Ovary (tissue), 10 donors: ENCODE measurements at places on chromosomes 4 and X. TPM values are rescaled to one million over a fixed set of nuclear protein-coding genes. Genes with fewer than 3 reads are reported as not detected.

Gene DDIT4L
- 9.3 TPM for total RNA-seq

Gene PDZD4
- total RNA-seq: 8.6 TPM

Gene GLRA3
- total RNA-seq: not detected

Gene SPATA18
- total RNA-seq: 9.6 TPM

Gene RAB39B
- total RNA-seq: 0.63 TPM

Gene ARHGEF38
- not detected for total RNA-seq

DNA sequence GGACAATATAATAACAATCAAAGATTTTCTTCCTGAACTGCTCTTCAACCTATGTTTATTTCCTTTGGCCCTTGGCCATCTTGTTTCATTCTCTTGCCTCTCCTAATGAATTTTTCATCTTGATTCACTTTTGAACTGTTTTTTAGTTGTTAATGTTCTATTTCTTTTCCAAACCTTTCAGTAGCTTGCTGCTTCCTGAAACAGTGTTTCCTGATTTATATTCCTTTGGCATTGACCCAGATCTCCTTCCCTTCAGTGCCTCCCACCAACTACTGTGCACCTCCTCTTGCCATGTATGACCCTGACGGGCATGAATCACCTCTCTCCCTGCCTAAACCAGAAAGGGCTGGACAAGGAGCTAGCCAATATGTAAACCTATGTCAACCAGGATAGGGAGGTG lies 25.6 kb upstream of the SPP1 start:
- no peak overlapping the region for H3K27ac ChIP-seq
- no peaks in the 10 kb centered on the region for H3K27me3 ChIP-seq
- H3K4me3 ChIP-seq: no peak overlapping the region
- H3K4me1 ChIP-seq: no peaks in the 10 kb centered on the region

DNA sequence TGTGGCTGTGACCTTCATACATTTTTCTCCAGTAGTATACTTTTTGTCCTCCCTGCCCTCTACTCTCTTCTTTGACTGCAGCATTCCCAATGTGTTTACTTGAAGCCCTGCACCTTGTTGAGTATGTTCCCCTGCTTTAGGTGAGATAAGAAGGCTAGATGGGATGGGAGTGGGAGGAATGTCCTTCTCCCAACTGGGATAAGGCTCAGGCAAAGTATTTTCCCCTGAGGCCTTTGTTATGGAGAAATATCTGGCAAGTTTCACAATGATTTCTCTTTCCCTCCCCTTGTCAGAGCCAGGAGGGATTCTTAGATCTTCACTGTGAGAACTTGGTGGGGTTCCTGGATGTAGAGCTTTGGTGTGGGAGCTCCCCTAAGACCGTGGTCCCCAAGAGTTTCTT lies 131.8 kb downstream of the CLCN5 start:
- no peak overlapping the region for H3K4me3 ChIP-seq
- H3K27ac ChIP-seq: no peak overlapping the region
- H3K4me1 ChIP-seq: no peaks in the 10 kb centered on the region
- no peak for DNase-seq
- H3K27me3 ChIP-seq: no peaks in the 10 kb centered on the region

GRCh38 chrX:19811807-19812604 lies 75.4 kb downstream of the SH3KBP1 start:
- H3K27me3 ChIP-seq: no peaks in the 10 kb centered on the region
- H3K4me1 ChIP-seq: no peaks in the 10 kb centered on the region
- no peaks in the 10 kb centered on the region for H3K36me3 ChIP-seq
- H3K27ac ChIP-seq: no peak overlapping the region
- no peak for DNase-seq
